ENCODE measurements at places on chromosomes 2 and 18.

- DNase-seq, result peak; percentile 2
Observed at GRCh38 chr2:162840598-162841246, 2.2 kb upstream of the KCNH7 start.

- no peak for DNase-seq
Observed at GRCh38 chr2:20208476-20208859, 16.5 kb downstream of the SDC1 start.

GRCh38 chr2:190693533-190694232 is 44.8 kb downstream of the NAB1 start:
- no peak for DNase-seq

DNA sequence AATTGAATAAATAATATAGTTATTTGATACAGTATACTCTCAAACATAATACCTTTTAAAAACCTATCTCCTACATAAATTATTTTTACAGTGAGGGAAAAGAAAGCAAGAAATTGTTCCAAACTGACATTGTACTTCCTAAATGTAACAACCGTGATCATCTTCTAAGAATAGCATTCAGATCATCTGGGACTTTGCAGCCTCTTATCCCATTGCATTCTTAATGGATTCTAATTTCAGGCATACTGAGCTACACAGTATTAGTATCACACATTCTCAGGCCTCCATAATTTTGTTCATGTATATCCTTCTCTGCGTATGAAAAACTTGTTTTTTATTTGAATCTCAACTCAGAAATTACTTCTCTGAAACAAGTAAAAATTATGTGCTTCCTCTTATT is 1134.7 kb upstream of the CDH2 start:
- no peak for DNase-seq

DNA sequence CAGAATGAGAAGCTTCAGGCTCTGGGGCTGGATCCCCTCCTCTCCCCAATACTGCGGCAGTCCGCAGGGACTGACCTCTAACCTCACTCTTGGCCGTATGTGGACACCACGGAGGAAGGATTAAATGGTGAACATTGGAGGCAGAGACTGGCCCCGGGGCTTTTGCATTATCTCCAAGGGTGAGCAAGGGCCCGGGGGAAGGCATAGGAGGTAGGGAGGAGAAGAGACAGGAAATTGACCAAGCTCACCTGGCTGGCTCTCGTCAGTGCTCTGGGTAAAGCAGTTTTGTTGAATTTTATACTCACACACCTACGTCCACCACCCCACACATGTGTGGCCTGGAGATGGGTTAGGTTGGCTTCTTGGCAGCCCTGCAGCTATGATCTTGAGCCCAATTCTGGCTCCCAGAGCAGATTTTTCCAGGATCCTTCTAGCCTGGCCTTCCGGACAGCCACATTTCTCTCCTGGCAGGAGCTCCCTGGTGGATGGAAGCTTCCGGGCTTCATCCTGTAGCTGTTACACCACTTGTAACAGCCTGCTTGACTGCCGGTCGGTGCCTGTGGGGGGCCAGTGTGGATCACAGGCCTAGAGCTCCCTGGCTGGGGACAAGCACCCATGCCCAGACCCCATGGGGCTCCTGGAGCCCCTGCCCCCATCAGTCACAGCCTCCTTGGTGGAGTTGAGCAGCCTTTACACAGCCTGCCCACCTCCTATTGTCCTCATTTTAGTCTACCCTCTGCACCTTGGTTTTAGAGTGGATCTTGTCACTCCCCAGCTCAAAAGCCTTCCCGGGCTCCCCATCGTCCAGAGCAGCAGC is 7.6 kb downstream of the ITM2C start:
- no peak for DNase-seq
